Naive thymus-derived CD4-positive, alpha-beta T cell (primary cell): ENCODE measurements at places on chromosomes 11 and 22.

DNA sequence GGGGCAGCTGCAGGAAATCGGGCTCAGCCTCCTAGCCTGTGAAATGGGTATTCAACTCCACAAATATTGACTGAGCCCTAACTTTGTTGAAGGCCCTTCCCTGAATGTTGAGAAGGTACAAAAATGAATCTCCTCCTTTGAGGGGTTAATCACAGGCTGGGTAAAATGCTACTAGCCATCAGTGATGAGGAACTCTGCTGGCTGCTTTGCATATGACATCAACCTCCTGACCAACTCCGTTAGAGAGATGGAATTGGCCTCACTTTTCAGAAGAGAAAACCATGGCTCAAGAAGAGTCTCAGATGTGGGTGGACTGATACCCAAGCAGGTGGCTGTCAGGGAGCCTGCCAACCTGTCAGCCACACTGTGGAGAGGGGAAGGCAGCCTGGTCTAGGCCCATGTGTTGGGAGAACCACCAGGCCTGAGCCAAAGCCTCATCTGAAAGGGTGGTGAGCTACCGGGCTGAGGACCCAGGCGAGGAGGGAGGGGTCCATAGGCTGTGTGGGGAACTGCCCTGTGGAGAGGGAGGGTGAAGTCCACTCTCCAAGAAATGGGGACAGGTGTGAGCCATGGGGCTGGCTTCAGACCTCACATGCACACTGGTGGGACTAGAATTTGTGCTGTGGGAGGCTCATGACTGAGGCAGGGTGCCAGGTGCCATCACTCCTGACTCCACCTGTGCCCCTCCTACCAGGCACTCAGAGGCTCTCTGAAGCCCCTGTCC, 11.8 kb downstream of the CDCA5 start:
- DNase-seq, result no peak

DNA sequence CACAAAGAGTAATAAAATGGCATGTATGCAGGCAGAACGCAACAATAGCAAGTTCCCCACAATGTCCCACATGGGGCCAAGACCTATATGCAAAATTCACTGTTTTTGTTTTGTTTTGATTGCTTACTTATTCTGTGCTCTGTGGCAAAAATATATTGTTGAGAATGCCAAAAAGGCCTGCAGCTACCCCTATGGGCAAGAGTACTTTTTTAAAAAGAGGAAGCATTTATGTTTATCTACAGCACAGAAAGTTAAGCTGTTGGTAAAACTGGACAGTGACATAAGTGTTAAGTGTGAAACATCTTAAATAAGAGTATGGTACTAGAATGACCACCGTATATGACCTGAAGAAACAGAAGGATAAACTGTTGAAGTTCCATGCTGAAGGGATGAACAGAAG, 301.9 kb upstream of the ZC3H12C start:
- no peak for DNase-seq

DNA sequence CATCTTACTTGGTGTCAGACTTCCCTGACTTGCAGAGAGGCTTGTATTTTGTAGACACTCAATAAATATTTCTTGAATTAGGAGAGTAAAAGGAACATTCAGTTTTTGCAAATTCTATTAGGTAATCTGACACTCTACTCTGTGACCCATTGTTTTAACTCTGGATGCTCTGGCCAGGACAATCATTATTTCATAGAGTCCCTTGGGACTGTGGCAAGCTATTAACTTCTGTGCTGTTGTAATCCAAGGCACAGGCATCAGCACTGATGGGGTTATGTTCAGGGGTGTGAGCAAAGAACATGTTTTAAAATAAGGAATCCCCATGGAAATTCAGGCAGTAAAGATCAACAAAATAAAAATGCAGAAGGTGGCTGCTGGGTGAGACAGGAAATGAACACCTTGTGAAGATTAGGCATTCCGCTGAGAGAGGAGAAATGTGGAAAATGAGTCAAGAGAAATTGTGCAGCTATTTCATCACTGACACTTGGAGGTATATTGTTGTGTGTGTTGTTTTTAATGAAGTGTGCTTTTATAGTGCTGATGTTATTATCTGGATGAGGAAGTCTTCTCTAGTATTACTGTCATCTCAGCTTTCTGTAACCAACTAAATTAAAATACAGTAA, 175.2 kb downstream of the WNT11 start:
- no peak for DNase-seq

GRCh38 chr11:110989428-110990133, 255.9 kb upstream of the POU2AF2 start:
- no peak for DNase-seq

- no peak for DNase-seq
Observed at GRCh38 chr11:113112307-113112706, 151.1 kb downstream of the NCAM1 start.

GRCh38 chr11:117855912-117856651, 20.4 kb downstream of the FXYD6 start:
- DNase-seq, result no peak

- no peak for DNase-seq
Observed at GRCh38 chr22:17167486-17167885, 8.4 kb upstream of the HDHD5 start.

DNA sequence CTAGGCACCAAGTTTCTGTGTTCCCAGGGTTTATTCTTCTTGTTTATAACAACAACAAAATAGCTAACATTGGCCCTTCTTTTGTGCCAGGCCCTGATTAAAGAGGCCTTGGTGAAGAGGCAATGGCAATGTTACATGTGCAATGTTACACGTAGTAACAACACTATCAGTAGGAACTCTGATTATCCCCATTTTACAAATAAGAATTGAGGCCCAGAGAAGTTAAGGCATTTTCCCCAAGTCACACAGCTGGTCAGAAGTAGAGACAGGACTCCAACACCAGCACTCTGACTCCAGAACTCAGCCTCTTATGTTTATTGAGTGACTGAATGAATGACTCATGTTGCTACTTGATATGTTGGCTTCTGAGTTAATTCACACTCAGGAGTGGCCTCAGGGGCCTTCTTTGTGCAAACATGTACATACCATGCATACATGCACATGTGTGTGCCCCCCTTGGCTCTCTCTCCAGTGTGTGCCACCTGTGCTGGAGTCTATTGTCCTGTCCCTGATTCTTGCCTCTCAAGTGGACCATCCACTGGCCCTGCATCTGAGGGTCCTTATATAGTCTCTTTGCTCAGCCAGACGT, 98.4 kb downstream of the TP53I11 start:
- DNase-seq, result no peak

DNA sequence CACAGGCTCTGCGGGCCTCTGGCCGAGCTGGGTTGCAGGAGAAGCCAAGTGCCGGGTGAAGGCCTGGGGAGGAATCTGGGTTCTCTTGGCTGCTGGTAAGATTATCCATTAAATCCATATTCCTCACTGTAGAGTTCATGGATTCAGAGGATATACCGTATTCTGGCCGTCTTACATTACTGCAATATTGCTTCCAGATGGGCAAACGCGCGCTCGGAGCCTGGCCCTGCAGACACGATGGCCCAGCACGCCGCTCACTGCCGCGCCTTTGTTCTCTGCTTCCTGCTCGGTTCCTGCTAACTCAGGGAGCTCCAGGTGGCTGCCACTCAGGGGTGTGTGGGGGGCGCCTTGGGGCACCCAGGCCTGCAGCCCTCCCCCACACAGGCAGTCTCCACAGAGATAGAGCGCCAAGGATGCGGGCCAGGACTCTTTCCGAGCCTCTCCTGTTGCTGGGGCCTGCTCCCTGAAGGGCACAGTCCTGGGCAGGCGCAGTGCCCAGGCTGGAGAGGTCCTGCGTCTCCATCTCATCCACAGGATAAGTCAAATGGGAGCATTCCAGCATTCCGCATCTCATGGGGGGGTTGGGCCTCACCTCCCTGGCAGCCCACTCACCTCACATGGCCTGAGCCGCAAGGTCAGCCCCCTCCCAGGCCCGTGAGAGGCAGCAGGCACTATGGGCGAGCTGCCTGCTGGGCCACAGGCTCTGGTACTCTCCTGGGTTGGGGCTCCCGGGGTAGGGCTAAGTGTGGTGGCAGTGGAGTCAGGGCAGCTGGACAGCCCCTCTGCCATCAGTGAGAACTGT, 14.1 kb upstream of the KCNQ1OT1 start:
- no peak for DNase-seq

GRCh38 chr11:96391698-96392307, 2.0 kb downstream of the JRKL start:
- DNase-seq, result no peak

DNA sequence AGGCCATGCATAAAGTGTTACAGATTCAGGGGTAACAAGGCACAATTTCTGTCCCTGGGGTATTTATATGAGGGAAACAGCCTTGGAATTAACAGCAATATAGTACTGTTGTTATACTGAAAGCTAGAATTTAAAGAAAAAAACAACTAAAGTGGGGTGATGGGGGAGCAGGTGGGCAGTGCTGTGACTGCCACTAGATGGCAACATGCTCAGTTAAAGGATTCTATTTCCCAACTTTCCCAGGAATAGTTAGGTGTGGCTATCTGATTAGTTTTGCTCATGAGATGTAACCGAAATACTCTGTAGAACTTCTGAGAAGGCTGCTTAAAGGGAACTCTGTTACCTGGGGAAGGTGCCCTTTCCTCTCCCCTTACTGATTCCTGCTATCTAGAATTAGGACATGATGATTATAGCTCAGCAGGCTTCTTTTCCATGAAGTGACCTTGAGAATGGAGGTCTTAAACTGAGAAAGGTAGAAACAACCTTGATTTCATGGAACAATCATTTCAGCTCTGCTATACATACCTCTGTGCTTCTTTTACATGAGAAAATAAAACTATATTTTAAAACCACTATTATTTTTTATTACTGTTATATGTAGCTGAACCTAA, 102.6 kb downstream of the RELT start:
- DNase-seq, result no peak

DNA sequence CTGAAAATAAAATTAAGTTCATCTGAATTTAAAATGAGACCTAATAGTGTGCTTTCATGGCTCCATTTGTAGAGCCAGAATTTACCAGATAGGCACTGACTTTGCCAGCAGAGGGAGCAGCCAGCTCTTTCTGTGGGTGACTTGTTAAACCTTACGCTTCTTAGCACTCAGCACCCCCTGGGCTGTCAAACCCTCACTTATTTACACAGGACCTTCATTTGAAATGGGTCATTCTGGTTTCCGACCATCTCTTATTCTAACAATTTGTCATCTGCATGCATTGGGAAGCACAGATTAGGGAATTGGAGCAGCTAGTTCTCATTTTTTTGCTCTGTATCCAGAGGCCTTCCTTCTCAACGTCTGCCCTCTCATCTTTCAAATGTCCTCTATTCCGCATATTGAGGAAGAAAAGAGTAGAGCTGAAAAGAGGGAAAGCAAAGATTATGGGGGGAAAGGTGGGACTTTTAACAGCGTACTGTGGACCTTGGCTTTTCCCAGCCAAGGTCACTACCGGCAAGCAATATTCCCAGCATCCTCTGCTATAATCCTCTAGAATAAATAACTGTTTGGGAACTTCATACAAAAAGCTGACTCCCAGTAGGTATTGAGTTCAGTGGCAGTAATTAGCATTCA, 3.1 kb downstream of the ASRGL1 start:
- peak; percentile 51 for DNase-seq

DNA sequence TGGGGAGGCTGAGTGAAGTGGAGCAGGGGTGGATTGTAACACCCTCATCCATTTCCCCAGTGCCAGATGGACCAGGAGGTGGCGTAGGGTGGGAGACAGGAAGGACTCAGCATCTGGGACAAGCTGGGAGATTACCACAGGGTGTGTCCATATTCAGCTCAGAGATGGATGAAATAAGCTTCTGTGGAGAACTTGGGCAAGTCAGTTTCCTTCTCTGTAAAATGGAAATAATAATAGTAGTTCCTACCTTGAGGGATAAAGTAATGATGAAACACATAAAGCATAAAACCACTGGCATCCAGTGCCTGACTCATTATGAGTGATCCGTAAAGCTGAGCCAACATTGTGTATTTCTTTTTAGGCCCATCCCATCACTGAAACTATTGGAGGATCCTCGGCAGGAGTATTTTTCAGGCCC, 607 bp upstream of the ROBO4 start:
- no peak for DNase-seq

- DNase-seq, result no peak
Observed at GRCh38 chr22:31829505-31829904, 75.7 kb downstream of the DEPDC5 start.

DNA sequence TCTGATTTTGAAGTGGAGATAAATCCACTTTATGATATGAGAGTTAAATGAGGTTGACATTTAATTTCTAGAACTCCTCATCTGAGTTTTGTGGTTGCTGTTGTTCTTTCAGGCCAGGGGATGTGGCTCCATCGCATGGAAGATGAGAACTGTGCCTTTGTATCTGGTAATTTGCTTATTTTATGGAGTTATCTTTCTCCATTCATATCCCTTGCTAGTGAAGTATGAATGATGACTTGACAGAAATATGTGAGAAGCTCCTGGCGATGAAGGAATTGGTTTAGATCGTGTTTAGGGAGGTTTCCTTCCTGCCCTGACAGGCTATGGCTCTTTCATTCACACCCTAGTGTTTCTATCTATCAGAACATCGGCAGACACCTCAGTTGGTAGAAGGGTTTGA, 393.7 kb downstream of the ETS1 start:
- DNase-seq, result no peak

GRCh38 chr11:36073411-36074203, 129.7 kb downstream of the LDLRAD3 start:
- DNase-seq, result no peak

DNA sequence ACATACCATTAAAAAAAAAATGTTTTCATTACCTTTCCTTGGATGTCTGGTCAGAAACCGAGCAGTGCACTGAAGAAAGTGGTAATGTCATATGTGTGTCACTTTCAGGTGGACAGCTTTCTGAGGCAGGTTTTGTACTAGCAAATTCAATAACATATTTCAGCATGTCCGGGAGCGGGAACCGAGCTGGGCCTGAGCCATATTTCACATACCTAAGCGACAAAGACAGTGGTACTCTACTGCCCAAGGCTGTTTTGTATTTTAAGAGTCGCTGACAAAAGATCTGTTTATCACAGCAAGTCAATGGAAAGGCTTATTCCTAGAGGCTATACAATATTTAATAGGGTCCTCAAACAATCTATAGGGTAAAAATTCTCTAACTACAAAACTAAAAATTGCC, 38.0 kb downstream of the CLDN25 start:
- DNase-seq, result no peak

DNA sequence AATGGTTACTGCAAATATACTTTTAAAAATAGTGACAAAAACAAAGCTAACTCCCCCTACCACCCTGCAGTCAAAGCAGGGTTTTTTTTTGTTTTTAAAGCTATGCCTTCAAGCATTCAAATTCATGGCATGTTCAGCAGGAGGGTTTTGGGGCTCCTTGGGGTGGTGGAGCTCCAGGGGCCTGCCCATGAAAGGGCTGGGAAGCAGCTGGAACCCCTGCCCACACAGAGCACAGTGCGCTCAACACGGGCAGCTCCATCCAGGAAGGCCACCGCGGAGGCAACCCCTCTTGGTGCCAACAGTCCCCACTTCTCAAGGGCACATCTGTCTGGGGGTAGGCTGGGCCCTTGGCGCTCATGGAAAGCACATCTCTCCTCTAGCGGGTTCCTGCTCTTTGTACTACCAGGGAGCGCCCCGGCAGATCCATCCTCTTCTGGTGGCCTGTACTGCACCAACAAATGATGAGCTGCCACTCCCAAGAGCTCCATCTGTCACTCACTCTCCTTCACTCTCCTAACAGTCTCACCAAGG, 16.6 kb upstream of the PHLDA2 start:
- no peak for DNase-seq
